ENCODE measurements at places on chromosomes 11 and 22.

- DNase-seq = no peak
Measured at GRCh38 chr11:69904161-69904973, 85.2 kb upstream of the FGF3 start.

GRCh38 chr22:28829358-28830181 is 29.2 kb upstream of the XBP1 start:
- DNase-seq = peak; percentile 57

DNA sequence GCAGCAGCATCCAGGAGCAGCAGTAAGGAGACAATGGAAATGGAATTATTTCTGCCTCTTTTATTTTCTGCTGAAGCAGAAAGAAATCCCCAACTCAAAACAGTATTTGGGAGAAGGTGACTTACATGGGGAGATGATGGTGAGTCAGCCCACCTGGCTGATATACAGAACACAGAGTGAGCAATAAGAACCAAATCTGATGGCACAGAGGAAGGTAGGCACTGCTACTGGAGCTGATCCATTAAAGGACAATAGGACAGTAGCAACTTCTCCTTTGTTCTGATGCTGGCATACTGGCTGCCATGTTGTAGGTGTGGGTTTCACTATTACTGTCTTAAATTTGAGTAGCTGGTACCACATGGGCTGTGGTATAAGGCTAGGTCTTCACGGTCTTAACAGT is 45.2 kb downstream of the CLPB start:
- DNase-seq = no peak

- no peak for DNase-seq
Measured at GRCh38 chr11:43289368-43289767, 22.4 kb upstream of the API5 start.

DNA sequence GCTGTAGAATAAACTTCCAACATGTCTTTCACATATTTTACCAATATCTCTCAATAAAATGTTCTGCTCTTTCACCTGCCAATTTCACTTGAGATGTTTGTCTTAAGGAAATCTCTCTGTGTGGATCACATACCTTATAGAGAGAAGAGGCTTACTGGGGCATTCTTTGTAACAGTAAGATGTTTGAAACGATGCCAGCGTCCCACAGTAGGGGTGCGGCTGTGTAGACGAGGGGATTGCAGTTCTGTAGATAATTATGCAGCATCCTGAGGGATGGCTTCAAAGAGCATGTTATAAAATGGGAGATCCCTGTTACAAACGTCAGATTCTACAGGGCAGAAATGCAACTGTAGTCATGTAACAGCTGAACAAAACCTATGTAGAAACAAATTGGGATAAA is 200.0 kb downstream of the TBC1D22A start:
- DNase-seq = no peak

DNA sequence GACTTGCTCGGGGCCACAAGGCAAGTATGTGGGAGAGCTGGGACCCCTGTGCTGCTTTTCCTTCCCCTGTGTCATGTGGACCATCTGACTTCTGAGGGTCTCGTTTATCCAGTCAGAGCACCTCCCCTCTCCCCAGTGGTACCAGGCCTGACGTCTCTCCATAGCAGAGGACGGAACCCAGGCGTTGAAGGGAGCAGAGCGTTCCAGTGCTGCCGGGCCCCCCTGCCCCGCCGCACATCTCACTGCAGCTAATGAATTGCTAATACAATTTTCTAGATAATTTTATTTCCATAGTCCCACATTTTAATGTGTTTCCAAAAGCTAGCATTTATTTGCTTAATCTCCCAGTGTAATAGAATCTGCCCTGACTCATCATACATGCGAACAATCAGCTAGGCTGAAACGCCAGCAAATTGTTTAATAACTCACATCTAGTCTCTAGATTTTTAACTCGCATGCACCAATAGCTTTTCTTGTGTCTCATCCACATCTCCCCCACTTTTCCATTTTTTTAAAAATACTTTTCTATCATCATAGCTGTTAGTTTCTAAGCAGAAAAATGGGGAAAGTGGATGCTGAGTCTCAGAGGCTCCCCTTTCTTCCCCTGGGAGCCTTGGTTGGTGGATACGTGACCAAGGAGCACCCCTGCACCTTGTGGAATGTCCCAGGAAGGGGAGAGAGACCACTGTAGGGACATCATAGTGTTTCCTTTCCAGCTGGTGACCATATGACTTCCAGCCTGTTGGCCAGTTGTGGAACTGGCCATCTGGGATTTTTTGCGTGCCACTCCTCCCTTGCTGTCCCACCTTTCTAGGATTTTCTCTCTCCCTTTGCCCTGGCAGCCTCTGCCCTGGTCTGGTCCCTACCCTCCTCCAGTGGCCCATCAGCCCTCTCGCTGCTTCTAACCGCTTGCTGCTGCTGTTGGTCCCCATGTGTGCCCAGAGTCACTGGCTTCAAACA is 58.6 kb upstream of the NNMT start:
- DNase-seq = no peak

DNA sequence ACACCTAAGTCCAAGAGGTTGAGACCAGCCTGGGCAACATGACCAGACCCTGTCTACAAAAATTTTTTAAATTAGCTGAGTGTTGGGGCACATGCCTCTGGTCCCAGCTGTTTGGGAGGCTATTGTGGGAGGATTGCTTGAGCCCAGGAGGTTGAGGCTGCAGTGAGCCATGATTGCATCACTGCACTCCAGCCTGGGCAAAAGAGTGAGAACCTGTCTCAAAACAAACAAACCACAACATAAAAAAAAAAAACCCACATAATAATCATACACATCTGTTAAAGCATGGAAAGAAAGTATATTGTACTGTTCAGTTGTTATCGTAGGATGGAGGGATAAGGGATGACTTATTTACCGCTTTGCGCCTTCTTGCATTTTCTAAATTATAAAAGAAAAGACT is 35.9 kb upstream of the GRK2 start:
- no peak for DNase-seq

- no peak for DNase-seq
Measured at GRCh38 chr22:42313804-42314581, 43.5 kb upstream of the TCF20 start.

GRCh38 chr11:122777343-122777742 is 61.0 kb upstream of the CRTAM start:
- DNase-seq = no peak
